GM04503 (cell line): ENCODE measurements at places on chromosomes 5 and 9.
A peak's percentile ranks its signal among the peaks of the same experiment; 100 is the strongest.

DNA sequence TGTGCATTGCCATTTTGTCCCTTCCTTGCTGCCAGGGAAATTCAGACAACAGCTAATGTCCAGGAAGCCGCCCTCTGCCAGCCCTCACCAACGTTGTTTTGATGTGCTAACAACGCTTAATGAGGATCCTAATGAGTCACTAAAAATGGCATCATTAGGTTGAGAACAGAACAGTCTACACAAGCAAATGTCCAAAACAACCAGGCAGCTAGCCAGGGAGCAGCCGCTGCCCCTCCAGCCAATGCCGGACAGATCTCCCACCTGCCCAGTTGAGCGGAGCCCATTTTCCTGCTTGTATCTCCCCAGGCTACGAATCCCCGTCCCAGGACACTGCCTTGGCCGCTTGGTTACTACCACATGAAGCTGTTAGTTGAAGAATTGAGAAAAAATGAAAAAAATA lies 40.4 kb upstream of the UNC5A start:
- DNase-seq = no peak

DNA sequence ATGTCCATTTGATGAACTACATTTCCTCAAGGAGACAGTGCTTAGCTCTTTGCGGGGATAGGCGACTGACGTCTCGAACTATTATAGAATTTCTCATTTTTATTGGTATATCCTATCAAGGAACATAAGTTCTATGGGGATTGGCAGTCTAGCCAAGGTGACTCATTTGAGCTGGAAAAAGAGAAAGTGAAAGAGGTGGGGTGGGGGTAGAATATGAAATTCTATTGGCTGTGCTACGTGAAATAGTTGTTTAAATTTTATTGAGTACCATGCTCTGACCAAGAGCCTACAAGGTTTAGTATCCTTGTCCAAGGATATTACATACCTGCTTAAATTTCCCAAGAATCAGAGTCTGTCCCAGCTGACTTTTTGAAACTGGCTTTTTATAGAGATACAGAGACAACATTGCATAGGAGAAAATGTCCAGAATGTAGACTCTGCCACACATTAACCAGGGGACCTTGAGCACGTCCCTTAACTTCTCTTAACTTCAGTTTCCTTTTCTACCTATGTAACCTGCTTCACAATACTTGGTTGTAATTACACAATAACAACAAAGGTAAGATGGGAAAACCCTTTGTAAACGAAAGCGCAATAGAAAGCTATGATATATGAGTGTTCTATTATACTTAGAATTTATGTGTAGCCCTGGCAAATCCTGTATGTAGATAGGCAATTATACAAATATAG lies 226.4 kb upstream of the WWC1 start:
- no peak for DNase-seq

DNA sequence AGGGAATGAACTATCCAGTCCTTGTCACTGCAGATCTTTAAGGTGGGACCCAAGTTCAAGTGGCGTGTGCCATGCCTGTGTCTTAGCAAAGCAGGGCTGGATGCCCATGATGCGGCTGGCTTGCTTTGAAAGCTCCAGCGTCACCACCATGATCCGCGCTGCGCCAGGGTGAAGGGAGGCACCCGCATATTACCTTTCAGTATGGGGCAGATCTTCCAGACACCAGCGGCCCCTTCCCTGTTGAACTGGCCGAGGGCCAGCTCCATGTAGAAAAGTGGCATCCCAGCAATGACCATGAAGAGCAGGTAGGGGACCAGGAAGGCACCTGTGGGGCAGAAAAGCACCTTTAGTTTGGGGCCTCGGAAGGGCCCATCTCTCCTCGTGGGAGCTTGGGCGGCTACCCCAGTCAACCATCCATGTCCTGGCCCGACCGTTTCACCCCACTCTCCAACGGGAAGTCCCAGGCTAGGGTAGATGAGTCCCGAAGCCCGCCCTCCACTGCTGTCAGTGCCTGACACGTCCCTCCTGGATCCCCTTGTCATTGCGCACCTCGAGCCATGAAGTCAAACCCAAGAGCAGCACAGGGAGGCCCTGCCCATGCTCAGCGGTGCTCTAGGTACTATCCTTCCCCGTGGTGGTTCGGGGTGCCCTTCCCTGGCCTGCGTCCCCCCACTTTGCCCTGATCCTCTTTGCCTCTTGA lies 3.9 kb downstream of the SLC6A3 start:
- DNase-seq = no peak

DNA sequence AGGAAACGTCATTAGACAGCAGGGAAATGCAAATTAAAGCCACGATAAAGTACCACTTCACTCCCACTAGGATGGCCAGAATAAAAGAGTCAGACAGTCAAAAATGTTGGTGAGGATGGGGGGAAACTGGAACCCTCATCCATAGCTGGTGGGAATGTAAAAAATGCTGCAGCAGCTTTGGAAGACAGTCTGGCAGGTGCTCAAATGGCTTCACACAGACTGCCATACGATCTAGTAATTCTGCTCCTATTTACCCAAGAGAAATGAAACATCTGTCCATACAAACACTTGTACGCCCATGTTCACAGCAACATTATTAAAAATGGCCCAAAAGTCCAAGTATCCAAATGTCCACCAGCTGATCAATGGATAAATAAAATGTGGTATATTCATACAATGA lies 158.9 kb upstream of the PHYKPL start:
- DNase-seq = no peak

DNA sequence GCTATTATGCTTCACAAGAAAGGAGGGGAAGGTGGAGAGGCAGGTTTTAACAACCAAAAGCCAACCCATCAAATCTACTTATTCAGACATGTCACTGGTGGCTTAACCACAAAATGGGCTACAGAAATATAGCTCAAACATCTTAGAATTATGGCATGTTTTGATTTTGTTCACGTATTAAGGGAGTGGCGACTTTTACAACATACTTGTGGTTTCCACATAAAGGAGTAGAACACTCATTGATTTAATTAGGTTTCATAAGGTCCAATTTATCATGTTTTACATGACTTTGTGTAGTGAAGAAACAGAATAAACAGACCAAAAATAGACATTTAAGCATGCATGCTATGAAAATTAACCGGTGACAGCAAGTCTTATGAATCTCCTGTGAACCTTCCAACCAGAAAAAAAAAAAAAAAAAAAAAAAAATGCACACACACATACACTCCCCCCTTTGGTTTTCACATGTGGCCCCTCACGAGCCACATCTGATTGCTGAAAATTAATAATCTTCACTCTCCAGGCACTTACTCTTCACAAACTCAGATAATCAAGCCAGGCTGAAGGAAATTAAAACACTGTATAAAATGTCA lies 5.4 kb downstream of the ZNF608 start:
- DNase-seq = peak; percentile 93

DNA sequence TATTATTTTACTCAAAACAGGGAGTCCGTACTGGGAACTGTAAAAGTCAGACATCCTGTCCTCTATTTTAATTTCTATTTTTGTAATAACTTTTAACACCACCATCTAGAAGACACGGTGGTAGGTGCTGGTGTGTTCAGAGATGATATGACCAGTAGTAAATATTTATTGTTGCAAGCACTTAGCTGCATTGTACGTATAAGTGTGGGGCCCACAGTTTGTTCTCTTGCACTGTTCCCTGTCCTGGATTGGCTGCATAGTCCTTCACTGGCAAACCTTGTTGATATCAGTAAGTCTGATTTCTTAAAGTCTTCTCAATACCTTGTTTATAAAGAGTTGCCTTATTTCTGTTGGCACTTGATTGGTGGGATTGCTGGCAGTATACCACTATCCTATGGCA lies 24.6 kb upstream of the IL9 start:
- DNase-seq = no peak

GRCh38 chr9:16213781-16214515 lies 656.5 kb downstream of the BNC2 start:
- peak; percentile 87 for DNase-seq

- DNase-seq = no peak
Observed at GRCh38 chr5:112604732-112605630, 132.7 kb upstream of the APC start.

- peak; percentile 77 for DNase-seq
Observed at GRCh38 chr5:16773991-16774390, 157.2 kb upstream of the RETREG1 start.

GRCh38 chr5:157558041-157558595 lies 17.5 kb downstream of the ADAM19 start:
- DNase-seq = no peak

DNA sequence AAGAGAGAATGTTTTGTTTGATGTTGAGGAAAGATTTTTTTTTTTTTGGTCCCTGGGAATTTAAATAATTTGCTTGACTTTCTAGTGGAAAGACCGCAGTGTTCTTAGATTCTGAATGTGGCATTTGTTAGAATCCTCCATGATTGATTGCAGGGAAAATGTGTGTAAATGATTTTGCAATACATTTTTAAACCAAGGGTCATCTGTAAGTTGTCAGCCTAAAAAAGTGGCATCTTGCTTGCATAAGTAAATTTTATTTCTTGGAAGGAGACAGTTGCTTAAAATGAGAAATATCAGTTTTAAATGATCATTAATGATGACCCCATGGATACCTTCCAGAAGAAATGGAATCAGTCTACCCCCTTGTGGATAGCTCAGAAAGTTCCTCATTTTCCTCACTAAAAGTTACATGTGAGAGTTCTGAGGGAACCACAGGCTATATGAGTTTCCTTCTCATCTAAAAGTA lies 105.1 kb upstream of the SLC25A48 start:
- DNase-seq = no peak

GRCh38 chr5:82331557-82331956 lies 53.4 kb upstream of the RPS23 start:
- no peak for DNase-seq

DNA sequence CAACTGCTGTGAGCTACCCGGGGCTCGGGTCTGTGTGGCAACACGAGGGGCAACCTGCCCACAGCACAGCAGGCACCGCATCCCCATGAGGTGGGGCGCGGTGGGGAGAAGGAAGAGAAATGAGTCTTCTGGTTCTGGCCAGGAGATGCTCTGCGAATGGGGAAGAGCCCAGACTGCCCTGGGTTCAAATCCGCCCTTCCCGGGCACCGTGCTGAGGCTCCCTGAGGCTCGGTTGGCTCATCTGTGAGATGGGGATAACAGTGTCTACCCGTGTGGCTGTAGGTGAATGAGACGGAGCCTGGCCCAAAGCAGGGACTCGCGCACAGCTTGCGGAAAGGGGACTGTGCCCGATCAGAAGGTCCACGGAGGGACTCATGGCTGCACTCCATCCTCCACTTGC lies 123.9 kb downstream of the VAV2 start:
- no peak for DNase-seq

- no peak for DNase-seq
Observed at GRCh38 chr5:133050521-133050920, 1.3 kb upstream of the HSPA4 start.

- no peak for DNase-seq
Observed at GRCh38 chr5:14217587-14217986, 74.4 kb downstream of the TRIO start.

GRCh38 chr5:77972469-77973252 lies 196.5 kb upstream of the TBCA start:
- DNase-seq = no peak

DNA sequence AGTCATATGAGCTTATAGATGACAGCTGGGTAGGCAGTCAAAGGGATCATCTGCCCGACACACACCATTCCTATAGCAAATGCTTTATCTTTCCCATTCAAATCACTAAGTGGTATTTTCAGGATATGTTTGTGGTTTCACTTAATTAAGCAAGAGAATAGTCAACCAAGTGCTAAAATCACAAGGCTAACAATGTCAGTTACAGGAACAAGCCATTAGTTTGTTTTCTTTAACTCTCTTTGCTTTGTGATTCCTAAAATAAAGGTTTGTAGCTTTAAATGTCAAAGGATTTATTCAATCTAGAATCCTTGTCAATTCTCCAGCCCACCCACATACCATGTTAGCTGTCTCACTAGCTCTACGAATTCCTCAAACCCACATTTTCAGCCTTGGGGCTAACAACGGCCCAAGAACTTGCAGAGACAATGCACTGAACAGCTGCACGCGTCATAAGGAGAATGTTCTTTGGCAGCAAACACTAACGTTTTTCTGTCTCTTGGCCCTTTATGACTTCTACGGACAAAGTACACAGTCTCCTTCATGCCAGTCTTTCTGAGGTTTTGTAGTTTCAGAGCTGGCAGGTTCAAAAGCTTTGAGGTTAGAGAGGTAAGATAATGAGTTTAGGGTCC lies 56.6 kb downstream of the ELAVL2 start:
- DNase-seq = peak; percentile 80

GRCh38 chr9:107323836-107324585 lies 40.9 kb downstream of the RAD23B start:
- no peak for DNase-seq

DNA sequence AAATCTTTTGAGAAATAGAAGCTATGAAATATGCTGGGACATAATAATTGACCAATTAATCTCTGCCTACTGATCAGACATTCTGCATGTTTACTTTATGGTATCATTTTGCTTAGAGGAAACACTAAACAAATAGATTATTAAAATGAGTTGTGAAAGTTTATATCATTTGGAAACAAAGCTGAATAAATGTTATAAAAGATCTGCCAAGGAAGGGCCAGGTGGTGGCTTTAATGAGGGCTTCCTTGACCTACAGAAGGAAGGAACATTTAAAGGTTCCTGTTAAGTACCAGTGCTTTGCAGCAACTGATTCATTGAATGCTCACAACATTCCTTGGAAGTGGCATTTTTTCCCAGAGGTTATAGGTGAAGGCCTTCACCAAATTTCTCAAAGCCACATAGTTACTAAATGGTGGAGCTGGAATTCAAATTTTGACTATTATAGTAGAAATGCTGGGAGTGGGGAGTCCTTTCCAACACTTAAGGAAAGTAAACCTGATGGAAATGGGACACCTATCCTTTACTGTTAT lies 250.7 kb downstream of the GABRB2 start:
- DNase-seq = no peak

DNA sequence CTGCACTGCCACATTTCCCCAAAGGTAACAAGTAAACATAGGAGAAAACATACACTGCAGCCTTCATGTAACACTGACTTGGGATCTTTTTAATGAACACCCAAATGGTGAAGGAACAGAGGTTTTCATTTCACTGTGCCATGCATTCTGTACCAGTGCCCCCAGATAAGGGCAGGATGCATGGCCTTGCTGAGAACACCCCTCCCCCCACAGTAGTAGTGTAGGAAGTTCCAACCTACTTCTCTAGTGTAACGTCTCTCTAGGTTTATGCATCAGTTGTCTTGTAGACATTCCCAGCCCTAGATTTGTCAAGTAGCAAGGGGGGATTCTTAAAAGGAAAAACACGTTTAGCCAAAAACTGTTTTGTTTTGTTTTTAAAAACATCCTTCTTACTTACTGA lies 29.9 kb downstream of the MAP3K1 start:
- no peak for DNase-seq

- DNase-seq = no peak
Observed at GRCh38 chr9:73719660-73720059, 568.0 kb downstream of the ANXA1 start.

DNA sequence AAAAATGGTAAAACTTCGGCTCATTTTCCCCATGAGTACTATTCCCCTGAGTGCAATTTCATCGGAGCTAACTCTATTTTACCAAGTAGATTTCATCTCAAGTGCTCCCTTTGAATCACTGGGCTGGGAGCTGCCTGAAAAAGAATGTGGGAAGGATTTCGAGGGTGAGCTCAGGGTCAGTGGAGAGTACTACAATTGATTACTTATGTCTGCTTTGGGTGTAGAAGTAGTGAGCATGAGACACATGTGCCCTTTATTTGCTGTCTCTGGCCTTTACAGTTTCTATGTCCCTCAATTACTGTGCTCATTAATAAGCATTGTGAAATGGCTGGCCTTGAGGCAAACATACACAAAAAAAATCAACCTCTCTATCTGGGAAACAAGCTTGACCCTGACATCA lies 172.7 kb upstream of the RFX3 start:
- no peak for DNase-seq
